ENCODE measurements at places on chromosomes 5 and 9. TPM values are rescaled to one million over a fixed set of nuclear protein-coding genes. Genes with fewer than 3 reads are reported as not detected.

- no peak for DNase-seq
Observed at GRCh38 chr9:77922591-77922990, 109.0 kb downstream of the GNAQ start.

DNA sequence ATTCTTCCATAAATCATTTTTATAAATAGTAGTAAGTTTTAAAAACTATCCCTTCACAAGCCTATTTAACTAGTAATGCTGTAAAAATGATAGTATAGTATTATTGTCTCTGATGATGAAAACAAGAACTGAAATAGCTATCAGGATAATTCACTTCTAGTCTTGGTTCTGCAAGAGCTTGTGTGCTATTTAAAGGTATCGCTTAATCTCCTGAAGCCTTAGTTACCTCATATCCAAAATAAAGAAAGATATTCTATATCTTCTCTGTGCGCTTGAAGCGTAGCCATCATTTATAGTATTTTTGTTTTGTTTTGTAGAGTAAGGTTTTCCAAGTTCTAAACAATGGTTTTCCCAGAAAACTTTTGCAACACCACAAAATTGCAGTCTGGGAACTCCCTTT lies 180.1 kb downstream of the TMC1 start:
- no peak for DNase-seq

SPINK4 gene
- total RNA-seq = not detected

FBXO10 gene
- total RNA-seq = 29.5 TPM

KIAA0825 gene
- 13.1 TPM for total RNA-seq

PCDHGC5 gene
- total RNA-seq = 3.1 TPM
